ENCODE measurements at places on chromosomes 7 and 10.

GRCh38 chr10:36946598-36946997, 178.8 kb upstream of the ANKRD30A start:
- DNase-seq, result no peak

DNA sequence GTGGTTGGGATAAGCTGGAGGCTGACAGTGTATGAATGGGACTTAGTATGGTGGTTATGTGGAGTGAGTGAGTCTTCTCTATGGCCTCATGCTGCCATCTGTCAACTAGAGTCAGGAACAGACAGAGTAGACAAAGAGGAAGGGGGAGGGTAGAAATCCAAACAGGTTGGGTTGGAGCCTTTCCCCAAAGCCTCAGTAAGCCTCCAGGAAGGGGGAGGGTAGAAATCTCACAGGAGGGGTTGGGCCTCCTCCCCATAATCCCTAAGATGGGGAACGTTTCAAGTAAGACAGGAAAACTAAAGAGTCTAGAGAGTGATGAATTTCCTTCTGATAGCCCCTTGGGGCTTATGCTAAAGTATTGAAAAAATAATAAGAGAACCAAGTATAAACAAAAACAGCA, 2.0 kb upstream of the AKR1B15 start:
- no peak for DNase-seq

GRCh38 chr10:89114846-89115625, 92.1 kb downstream of the CH25H start:
- no peak for DNase-seq

- DNase-seq, result no peak
These were observed 26.2 kb upstream of the EXOC6 start for GRCh38 chr10:92822060-92822634.

- DNase-seq, result no peak
These were observed 231.3 kb downstream of the LRMDA start for GRCh38 chr10:75662715-75663114.

- no peak for DNase-seq
These were observed 14.0 kb downstream of the KMT2E start for GRCh38 chr7:105028004-105028403.

DNA sequence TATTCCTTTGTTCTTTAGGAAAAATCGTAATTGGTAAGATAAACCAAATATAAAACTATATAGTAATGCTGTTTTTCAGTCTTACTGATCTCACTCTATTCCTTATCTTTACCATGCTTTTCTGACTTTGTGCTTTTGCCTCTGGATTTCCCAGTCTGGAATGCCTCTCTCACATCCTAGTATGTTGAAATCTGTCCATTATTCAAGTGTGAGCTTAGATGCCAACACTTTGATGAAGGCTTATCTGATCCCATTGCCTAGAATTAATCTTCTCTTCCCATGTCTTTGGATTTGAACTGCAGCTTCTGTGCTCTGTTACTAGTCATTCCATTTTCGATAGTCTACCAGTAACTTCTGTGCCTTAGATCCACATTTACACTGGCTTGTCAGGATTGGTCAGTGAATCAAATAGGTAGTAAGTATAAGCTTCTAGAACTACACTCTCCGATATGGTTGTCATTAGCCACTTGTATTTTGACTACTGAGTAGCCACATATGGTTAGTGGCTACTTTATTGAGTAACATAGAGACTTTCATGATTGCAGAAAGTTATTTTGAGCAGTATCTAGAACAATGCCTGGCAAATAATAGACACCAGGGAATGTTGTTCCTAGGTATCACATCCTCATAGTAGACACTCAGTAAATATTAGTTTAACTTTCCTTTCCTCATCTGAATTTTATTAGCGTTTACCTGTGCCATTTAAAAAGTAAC, 92.9 kb downstream of the BMPR1A start:
- DNase-seq, result no peak

DNA sequence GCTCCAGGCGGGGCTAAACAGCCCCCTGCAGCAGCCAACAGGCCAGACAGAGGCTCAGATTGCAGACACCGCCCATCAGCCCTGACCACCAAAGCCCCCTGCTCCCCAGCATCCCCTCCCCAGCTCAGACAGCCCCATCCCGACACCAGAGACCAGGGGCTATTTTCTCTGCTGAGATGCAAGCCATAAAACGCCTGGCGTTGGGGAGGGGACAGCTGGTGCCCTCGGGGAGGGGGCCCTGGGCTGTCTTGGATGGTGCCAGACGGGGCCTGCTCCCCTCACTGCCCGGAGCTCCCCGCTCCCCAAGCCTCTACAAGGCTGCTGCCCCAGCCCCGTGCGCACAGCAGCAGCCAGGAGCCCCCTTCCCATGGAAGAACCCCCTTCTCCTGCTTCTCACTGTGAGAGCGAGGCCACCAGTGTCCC, 31.8 kb downstream of the GET4 start:
- DNase-seq, result no peak

DNA sequence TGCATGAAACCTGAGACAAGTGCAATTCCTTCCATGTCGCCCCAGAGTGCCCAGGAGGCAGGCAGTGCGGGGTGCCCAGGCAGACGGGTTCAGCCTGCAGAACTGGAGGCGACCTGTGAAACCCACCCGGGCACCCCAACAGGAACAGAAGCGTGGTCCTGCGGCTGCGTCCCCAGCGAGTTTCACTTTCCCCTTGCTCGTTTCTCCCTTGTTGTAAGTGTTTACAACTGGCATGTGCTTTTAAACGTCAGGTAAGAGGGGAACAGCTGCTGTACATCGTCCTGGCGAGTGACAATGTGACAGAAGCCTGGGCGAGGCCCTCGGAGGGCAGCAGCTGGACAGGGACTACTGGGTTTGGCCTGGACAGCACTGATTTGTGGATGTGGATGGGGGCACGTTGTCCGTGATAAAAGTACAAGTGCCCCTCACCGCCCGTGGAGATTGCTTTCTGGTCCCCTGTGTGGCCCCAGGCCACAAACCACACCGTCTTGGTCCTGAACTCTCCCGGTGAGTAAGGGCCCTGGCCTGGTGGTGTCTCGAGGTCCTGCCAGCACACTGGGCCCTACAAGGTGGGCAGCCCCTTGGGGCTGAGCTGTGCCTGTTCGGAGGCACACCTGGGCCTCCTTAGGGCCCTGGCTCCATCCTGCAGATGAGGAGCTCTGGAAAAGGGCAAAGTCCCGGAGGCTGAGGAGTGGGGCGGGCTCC, 4.0 kb downstream of the VENTX start:
- DNase-seq, result no peak

Data from activated CD8-positive, alpha-beta memory T cell treated with anti-CD3 and anti-CD28 coated beads for 1 hour (primary cell).